ENCODE measurements at places on chromosomes 11 and 22.

DNA sequence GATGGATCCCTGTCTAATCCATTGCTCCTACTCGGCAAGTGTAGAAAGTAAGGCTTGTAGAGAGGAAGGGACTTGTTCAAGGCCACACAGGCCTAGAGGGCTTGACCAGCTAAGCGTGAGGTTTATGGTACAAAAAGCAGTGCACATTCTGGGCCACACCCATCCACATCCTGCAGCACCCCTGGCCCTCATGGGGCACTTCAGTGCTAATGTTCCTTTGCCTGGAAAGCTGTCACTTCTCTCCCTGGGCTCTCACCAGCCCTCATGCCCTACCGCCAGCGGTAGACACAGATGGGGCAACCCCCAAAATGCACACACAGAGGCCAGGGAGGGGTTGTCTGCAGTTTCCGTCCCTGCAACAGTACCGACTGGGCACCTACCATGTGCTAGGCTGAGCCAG is 7.1 kb upstream of the MGAT3 start:
- DNase-seq = no peak

- no peak for DNase-seq
Measured at GRCh38 chr11:8593935-8594909, at the start of gene STK33. Gene STK33 (minus strand): TSS chr11:8594228. CDS start chr11:8474905, 119,323 bp downstream.

GRCh38 chr11:66006891-66007176 is 4.5 kb downstream of the BANF1 start:
- DNase-seq = no peak

DNA sequence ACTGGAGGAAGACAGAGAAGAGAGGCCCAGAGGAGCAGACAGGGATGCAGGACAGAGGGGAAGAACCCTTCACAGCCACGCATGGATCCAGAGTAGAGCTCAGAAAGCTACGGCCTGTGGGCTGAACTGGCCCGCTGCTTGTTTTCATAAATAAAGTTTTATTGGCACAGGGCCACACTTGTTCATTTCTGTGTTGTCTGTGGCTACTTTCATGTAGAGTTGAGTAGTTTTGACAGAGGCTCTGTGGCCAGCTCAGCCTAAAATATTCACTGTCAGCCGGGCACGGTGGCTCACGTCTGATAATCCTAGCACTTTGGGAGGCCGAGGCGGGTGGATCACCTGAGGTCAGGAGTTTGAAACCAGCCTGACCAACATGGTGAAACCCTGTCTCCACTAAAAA is 26.2 kb upstream of the GAL start:
- no peak for DNase-seq

All from stimulated activated CD8-positive, alpha-beta memory T cell treated with anti-CD3 and anti-CD28 coated beads, Interleukin-7, amount 100 ng/mL, for 1 hour (primary cell).